ENCODE measurements at places on chromosomes 6 and 20. TPM values are rescaled to one million over a fixed set of nuclear protein-coding genes. Genes with fewer than 3 reads are reported as not detected.

Gene HDGFL1
- not detected for total RNA-seq

Gene HLA-DRA
- total RNA-seq: 8.5 TPM

Gene SOX18
- total RNA-seq: 1.6 TPM

Gene VNN1
- total RNA-seq: not detected

Gene VSX1
- 0.46 TPM for total RNA-seq

Gene SRSF6
- 58.4 TPM for total RNA-seq

Gene VWA7
- 0.69 TPM for total RNA-seq

Gene OR12D3
- total RNA-seq: not detected

Gene ENPP4
- total RNA-seq: 41.8 TPM

Gene DNMT3B
- 4.2 TPM for total RNA-seq

Gene TCFL5
- total RNA-seq: 10.6 TPM

Gene EPB41L1
- total RNA-seq: 133 TPM

Gene ZNF184
- total RNA-seq: 22.8 TPM

Gene DNAH8
- under 0.01 TPM for total RNA-seq

Gene CCR6
- total RNA-seq: not detected

Gene ZNF311
- 5.8 TPM for total RNA-seq

Gene PREX1
- total RNA-seq: 36.7 TPM

Gene TCEA2
- total RNA-seq: 42.0 TPM

Gene VGLL2
- total RNA-seq: 0.46 TPM

Gene CD83
- total RNA-seq: 32.5 TPM

Gene FOXF2
- 2.3 TPM for total RNA-seq

Gene BMP6
- total RNA-seq: 5.1 TPM

Gene SIRPD
- not detected for total RNA-seq

Data from diencephalon (tissue), 1 donor.